Fibroblast of skin of back (primary cell): ENCODE measurements at places on chromosomes 12 and 14.

- no peak for DNase-seq
Observed at GRCh38 chr12:85531341-85531740, 251.3 kb downstream of the ALX1 start.

DNA sequence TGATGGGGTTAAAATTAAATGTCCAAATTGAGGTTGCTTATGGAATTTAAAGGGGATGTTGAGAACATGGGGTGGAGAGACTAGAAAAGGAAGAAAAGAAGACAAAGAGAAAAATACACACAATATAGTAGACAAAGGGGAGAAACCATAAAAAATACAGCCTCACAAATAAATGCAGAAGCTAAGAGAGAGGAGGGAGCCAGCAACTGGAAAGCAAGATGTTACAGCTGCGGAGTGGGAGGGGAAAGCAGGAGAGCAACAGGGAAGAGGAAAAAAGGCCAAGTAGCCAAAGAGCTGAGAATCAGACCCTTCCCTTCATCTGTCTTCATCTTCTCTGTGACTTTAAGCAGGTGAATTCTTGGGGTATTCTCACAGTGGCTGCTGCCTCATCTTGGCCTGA, 39.7 kb upstream of the SMUG1 start:
- DNase-seq: no peak

DNA sequence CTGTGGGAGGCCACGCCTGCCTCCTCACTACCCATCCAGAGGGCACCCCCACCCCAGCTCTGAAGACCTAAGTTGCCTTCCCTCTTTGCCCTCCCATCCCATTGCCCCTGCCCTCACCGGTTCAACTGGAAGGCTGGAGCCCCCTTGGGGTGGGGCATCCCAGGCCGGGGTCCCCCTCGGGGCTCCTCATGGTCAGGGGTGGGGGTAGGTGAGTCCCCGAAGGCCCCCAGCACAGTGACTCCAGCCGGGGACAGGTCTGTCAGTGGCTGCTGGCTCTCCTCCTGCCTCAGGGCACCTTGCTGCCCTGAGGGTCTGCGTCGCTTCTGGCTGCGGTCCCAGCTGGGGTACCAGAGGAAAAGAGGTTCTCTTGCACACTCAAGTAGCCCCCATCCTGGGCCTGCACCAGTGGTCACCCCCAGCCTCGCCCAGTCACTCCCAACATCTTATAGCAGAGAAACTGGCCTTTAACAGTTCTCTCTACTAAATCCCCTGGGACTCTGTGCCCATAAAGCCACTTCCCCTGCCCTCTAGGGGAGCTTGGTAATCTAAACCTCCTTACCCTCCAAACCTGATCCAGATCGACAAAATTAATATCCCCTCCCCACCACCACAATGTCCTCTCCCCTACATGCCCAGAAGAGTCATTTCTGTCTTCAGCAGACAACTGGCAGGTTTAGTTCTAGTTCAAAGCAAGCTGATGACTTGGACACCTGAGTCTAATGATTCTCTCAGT, 5.1 kb downstream of the PIANP start:
- DNase-seq: no peak

DNA sequence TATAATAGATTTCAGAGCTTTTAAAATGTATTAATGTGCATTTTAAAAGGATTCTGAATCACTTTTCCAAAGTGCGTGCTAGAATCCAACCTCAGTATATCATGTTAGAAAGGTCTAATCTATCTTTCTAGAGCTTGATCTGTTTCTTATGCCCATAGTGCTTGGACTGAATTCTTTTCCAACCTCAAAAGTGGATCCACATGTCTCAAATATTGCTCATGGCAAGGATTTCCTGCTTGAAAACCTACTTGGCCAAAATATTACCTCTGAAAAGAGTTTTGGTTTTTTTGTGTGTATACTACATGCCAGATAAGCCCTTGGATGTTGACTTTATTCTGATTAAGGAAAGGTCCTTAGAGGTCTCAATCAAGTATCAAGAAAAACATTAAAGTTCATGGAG, 16.9 kb upstream of the SLC6A15 start:
- DNase-seq: no peak

GRCh38 chr12:88037770-88038169, 8.6 kb upstream of the C12orf50 start:
- no peak for DNase-seq

GRCh38 chr14:99621948-99622347, 17.9 kb upstream of the CCDC85C start:
- no peak for DNase-seq

DNA sequence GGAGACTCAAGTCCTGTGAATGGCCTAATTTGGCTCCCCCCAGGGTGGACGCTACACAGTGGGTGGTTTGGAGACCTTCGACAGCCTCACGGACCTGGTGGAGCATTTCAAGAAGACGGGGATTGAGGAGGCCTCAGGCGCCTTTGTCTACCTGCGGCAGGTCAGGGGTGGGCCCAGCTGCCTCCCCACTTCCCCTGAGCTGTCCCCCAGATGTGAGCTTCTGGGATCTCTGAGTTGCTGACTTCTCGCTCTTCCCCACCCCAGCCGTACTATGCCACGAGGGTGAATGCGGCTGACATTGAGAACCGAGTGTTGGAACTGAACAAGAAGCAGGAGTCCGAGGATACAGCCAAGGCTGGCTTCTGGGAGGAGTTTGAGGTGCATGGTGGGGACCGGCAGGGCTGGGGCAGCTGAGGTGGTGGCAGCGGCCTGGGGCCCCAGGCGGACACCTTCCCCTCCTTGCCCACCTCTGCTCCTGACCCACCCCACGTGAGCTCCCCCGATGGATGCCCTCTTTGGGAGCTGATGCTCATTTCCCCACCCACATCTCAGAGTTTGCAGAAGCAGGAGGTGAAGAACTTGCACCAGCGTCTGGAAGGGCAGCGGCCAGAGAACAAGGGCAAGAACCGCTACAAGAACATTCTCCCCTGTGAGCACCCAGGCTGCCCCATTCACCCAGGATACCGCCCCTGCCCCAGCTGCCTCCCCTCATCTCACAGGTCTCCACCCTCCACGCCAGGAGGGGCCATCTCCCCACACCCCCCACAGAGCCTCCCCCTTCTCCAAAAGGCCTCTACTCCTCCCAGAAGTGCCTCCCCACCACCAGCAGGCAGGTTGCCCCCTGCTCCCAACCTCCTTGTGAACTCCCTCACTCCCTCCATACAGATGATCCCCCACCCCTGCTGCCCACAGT, 4.2 kb downstream of the PTPN6 start:
- no peak for DNase-seq

- no peak for DNase-seq
Observed at GRCh38 chr14:104359969-104360442, 219.6 kb upstream of the C14orf180 start.

GRCh38 chr12:64072916-64073575, 149.1 kb downstream of the KICS2 start:
- DNase-seq: no peak
